ENCODE measurements at places on chromosomes 11 and 22. TPM values are rescaled to one million over a fixed set of nuclear protein-coding genes. Genes with fewer than 3 reads are reported as not detected.

The THY1 gene
- total RNA-seq, result 3.8 TPM

The OR51B5 gene
- total RNA-seq, result 1.4 TPM

The ZNF74 gene
- 10.8 TPM for total RNA-seq

- no peak for DNase-seq
These were observed 15.9 kb upstream of the GLYATL1 start for GRCh38 chr11:58923300-58923788.

GRCh38 chr22:48226026-48227013 is 1463.9 kb downstream of the TBC1D22A start:
- no peak for DNase-seq

GRCh38 chr11:85779956-85780640 is 30.8 kb downstream of the SYTL2 start:
- DNase-seq, result no peak

- DNase-seq, result no peak
These were observed 216.0 kb upstream of the ISX start for GRCh38 chr22:34849965-34850364.

- DNase-seq, result no peak
These were observed 377.7 kb downstream of the BRD1 start for GRCh38 chr22:49449811-49450446.

DNA sequence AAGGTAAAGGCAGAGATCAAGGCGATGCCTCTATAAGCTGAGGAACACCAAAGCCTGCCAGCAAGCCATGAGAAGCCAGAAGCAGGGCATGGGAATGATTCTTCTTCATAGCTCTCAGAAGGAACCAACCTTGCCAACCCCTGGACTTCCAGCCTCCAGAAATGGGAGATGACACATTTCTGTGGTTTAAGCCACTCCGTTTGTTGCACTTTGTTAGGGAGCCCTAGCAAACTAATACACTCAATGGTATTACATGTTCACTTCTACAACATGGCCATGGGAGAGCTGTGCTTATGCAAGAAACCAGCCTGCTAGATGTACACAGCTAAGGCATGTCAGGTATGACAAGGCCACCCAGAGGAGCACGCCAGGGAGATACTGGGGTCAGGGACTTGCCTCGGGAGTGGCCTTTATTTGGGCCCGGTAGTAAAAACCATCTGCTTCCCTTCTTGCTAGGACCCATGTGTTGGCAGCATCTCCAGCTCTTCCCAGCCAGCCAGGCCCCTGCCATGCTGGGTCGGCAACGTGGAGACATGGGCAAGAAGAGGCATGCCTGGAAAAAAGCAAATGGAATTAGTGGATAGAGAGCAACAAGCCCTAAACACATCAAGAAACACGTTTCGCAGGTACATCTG is 3.6 kb downstream of the C11orf16 start:
- DNase-seq, result no peak

Measured in sciatic nerve (tissue), 2 donors.